ENCODE measurements at places on chromosomes 6 and 20.

DNA sequence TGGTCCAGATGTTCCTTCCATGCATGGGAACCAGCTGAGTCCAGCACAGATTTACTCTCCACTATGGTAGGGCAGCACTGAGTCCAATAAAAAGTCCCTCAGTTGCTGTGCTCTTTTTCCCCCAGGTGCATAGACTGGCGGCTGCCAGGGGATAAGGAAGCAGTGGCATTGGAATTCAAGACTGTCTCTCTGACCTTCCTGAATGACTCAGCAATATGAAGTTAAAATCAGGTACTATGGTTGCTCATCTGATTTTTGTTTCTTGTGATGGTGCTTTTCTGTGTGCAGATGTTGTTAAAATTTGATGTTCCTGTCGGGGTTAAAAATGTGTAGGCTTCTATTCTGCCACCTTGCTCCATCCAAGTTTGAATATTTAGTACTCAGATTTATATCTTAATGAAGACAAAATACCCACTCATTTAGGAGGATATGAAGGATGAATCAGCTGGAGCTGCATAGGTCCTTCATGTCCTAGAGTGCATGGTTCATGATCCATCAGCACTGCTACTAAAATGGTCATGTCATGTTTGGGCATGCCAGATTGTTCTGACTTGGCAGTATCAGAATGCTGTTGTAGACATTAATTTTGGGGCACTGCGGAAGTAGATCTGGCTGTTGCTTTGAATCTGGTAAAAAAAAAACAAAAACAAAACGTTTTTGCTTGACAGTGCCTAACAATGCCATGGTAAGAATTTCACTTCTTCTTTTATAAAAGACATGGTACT is 321.2 kb upstream of the MAP3K7 start:
- no peak for DNase-seq

GRCh38 chr20:17610566-17611289 is 40.9 kb downstream of the DSTN start:
- DNase-seq: peak; percentile 43

- no peak for DNase-seq
Observed at GRCh38 chr6:154457046-154457713, 53.3 kb downstream of the CNKSR3 start.

GRCh38 chr6:14748679-14749078 is 497.2 kb upstream of the JARID2 start:
- DNase-seq: no peak

- no peak for DNase-seq
Observed at GRCh38 chr20:63791497-63792156, 39.4 kb downstream of the ZBTB46 start.

DNA sequence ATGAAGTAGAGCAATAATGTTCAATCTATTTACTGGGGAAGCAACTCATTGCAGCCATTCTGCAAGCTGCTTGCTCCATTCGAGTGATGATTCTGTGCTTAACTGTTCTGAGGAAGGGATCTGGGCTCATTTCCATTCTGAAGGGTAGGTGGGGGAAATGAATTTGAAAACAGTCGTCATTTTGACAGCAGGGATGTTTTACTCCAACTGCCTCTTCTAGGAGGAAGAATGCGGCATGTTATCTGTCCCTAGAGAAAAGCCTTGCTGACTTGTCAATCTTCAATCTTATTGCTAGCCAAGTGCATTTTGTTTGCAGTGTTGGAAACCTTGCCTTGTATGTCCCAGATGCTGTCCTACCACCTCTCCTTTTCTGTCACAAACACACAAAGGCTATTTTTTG is 105.9 kb downstream of the PRDM13 start:
- no peak for DNase-seq

- no peak for DNase-seq
Observed at GRCh38 chr20:41047279-41047974, 18.8 kb downstream of the TOP1 start.

DNA sequence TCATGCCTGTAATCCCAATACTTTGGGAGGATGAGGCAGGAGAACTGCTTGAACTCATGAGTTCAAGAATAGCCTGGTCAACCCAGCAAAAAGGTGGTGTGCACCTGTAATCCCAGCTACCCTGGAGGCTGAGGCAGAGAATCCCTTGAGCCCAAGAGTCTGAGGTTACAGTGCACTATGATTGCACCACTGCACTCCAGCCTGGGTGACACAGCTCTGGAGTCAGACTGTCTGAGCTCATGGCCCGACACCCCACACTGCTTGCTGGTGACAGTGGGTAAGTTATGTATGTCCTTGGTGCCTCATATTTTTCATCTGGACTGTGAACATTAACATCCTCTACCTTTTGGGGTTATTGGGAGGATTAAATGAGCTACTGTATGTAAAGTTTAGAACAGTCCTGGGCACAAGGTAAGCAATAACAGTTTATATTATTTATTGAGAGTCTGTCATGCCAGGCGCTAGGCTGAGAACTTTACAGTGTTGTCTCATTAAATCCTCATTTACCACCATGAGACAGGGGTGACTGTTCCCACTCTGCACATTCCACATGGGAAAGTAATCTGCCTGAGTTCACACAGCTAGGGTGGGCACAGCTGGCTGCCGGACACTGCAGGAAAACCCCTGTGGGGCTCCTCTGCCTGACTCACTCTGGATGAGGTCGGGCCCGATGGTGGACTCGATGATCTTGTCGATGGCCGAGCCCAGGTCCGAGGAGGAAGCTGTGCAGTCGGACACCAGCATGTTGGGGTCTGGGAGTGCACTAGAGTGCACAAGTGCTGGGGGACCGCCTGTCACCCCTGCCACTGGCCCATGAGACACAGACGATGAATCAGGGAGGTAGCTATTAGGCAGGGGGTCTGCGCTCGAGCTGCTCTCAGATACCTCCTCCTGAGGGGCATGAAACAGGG is 2.9 kb downstream of the ZNF335 start:
- no peak for DNase-seq

- no peak for DNase-seq
Observed at GRCh38 chr6:27891320-27891875, 20.8 kb downstream of the OR2B2 start.

DNA sequence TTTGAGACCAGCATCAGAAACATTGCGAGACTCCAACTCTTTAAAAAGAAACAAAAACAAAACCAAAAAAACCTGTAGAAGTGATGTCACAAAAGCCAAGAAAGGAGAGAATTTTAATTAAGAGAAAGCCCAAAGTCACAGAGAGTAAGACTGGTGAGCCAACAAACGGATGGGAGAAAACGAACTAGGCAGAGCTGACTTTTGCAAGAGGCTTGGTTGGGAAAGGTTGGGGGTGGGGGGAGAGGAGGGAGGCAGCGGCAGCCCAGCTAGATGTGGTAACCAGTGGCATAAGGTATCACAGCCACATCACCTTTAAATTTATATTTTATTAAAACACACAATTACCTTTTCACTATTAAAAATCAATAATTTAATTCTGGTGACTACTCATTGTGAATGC is 23.5 kb downstream of the NOL7 start:
- DNase-seq: no peak

GRCh38 chr6:87729965-87730719 is 28.1 kb upstream of the AKIRIN2 start:
- no peak for DNase-seq

DNA sequence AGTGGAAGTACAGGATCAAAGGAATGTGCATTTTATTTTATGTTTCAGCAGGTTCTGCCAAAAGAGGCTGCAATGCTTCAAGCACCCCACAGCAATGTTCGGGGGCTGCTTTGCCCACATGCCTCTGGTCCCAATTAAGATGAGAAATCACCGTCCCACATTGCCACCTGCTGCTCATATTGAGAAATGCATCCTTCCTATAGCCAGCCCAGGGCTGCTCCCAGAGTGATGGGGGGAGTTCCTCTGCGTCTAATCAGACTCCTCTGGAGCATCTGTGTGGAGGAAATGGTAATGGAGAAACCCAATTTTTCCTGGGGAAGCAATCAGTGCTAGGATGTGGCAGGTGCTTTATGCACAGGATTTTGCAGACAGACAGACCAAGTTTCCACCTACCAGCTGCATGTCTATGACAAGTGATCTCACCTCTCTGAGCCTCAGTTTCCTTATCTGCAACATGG is 33.7 kb downstream of the PTGIS start:
- peak; percentile 39 for DNase-seq

GRCh38 chr6:150966786-150967185 is 101.3 kb downstream of the MTHFD1L start:
- no peak for DNase-seq

DNA sequence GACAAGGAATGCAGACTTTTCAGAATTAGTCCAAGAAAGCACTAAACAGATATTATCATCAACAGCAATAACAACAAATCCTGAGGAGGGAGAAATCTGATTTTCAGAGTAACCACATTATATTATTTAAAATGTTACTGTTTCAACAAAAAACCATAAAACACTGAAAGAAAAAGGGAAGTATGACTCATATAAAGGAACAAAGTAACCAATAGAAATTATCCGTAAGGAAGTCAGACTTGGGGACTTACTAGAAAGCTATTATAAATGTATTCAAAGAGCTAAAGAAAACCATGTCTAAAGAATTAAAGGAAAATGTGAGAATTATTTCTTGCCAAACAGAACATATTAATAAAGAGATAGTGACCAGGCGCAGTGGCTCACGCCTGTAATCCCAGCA is 98.1 kb downstream of the MYLK4 start:
- no peak for DNase-seq

GRCh38 chr6:136786658-136787057 is 5.6 kb downstream of the MAP3K5 start:
- no peak for DNase-seq

DNA sequence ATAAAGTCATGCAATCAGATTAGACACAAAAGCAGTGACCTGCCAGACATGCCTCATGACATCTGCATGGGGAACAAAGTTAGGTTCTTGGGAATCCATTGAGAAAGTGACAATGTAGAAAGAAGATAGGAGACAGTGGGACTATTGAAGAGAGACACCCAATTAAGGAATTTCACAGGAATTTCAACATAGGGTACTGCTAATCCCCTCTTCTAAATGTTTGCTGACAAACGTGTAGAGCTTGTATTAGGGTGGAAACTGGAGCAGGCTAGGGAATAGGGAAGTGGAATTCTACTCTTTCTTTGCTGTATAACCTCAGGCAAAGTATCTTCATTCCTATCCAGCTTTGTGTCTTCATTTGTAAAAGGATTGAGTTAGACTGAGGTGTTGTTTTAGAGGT is 409.4 kb upstream of the SASH1 start:
- DNase-seq: no peak

DNA sequence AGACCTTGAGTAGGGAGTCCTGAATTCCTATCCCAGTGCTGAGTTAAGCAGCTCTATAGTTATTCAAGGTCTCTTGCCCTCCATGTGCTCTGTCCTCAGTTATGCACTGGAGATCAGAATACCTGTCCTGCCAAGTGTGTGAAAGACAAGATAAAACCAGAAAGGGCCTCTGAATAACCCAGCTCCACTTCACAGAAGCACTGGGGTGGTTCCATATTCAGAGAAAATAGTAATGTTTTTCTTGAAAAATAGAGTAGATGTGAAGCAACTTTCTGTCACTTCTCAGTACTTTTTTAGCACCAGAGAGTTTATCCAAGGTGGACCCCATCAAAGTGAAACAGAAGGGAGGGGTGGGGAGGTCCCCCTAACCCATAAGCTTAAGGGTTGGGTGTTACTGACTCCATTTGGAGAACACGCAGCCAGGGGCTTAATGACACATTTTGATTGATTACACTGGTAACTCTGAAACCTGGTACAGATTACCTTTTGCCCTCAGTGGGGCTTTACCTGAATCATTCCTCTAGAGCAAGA is 509.8 kb upstream of the JARID2 start:
- DNase-seq: no peak

- no peak for DNase-seq
Observed at GRCh38 chr6:147141711-147142308, 62.4 kb upstream of the STXBP5 start.

DNA sequence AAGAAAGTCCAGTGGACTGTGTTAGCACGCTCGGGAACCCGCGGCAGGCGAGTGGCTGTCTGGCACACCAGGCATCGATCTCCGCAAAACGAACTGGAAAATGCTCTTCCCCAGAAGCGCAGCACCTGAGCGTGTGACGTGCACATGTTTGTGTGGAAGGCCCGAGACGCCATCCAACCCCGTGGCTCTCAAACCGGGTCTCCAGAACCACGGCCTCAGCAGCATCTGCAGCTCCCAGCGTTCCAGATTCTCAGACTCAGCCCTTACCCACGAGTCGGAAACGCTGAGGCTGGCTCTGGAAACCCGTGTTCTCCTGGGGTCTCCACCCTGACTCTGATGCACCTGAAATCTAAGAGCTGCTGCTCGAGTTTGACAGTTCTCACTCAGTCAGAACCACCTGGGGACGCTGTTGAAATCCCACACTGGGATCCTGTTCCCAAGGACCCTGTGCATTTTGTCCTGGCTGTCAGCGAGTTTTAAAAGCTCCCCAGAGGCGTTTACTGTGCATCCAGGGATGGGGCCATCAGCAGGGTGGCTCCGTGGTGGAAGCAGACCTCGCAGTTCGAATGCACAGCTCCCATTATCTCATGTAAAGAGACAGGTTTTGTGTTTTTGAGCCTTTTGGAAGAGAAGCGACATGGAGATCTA is 69.0 kb downstream of the DLL1 start:
- no peak for DNase-seq

DNA sequence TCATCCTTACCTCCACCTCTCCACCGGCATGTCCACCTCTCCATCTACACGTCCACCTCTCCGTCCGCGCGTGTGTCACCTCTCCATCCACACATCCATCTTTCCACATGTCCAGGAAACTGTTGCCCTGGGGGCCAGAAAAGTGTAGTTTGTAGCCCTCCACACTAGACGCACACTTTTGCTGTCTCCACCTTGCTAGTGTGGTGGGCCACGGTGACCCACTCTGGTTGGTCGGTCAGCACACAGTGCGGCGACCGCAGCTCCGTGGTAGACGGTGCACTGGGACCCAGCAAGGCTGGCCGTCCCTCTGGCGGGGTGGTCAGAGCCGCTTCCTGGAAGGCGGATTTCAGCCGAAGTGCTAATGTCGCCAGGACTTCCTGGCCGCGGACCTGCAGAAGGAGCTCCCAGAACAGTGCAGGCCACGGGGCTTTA is 268.6 kb downstream of the DLL1 start:
- no peak for DNase-seq

- peak; percentile 65 for DNase-seq
Observed at GRCh38 chr6:2848851-2849250, 7.2 kb upstream of the SERPINB1 start.

- no peak for DNase-seq
Observed at GRCh38 chr20:588476-588875, 21.6 kb downstream of the TCF15 start.

- no peak for DNase-seq
Observed at GRCh38 chr6:15841937-15842726, 179.3 kb upstream of the DTNBP1 start.

GRCh38 chr6:152680879-152681517 is 16.7 kb upstream of the MYCT1 start:
- DNase-seq: no peak

Measured in activated T-cell treated with anti-CD3 and anti-CD28 coated beads, Interleukin-2, amount 50 U/mL, for 4 hours (primary cell).